ENCODE measurements at places on chromosomes 3 and 15.
A peak's percentile ranks its signal among the peaks of the same experiment; 100 is the strongest.

- no peak for DNase-seq
Measured at GRCh38 chr15:101037090-101037830, 118.1 kb downstream of the LRRK1 start.

GRCh38 chr3:10205451-10206165, 40.9 kb downstream of the IRAK2 start:
- no peak for DNase-seq

DNA sequence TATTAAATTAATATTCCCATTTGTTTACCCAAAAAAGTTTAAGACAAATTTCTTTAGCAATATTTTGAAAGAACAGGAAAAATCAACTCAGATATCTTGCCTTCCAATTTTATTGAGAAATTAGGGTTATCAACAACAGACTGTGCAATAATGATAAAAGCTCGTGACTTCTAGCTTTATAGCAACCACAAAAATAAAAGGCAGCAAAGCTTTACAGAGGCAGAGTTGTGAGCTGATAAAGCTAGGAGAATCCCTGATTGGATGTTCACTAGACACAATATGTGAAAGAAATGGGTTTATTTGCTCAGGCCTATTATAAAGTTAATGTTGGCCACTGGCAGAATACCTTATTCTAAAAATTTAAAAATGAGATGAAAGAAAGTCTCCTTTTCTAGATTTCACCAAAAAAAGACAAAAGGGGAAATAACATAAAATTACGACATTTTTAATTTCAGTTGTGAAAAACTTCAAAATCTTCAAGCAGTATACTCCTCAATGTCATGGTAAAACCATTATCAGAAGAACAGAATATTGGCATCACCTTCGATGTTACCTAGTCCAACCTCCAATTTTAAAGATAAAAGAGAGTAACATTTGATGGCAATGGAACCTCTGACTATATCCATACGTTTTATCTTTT, 2.8 kb downstream of the VPS13C start:
- DNase-seq: no peak

- DNase-seq: no peak
Measured at GRCh38 chr15:60933900-60934885, 294.9 kb downstream of the RORA start.

GRCh38 chr3:159824333-159824732, 164.3 kb upstream of the IL12A start:
- no peak for DNase-seq

DNA sequence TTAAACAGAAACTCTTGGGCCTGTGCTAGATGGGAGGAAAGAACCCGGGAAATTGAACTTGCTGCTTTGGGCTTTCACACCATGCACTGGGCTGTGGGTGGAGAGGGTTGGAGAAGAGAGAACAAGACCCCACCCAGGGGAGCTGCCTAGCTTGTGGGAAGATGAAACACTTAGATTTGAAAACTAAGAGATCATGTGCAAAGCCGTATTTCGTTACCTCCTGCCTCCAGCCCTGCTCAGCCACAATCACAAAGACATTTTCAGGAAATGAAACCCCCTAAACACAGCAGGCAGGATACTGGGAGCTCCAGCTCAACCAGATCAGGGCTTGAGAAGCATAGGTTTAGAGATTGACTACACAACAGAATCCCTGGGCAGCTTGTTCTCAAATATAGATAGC, 183.0 kb upstream of the C2CD4B start:
- DNase-seq: no peak

GRCh38 chr15:77581896-77582569, 50.7 kb downstream of the LINGO1 start:
- no peak for DNase-seq

DNA sequence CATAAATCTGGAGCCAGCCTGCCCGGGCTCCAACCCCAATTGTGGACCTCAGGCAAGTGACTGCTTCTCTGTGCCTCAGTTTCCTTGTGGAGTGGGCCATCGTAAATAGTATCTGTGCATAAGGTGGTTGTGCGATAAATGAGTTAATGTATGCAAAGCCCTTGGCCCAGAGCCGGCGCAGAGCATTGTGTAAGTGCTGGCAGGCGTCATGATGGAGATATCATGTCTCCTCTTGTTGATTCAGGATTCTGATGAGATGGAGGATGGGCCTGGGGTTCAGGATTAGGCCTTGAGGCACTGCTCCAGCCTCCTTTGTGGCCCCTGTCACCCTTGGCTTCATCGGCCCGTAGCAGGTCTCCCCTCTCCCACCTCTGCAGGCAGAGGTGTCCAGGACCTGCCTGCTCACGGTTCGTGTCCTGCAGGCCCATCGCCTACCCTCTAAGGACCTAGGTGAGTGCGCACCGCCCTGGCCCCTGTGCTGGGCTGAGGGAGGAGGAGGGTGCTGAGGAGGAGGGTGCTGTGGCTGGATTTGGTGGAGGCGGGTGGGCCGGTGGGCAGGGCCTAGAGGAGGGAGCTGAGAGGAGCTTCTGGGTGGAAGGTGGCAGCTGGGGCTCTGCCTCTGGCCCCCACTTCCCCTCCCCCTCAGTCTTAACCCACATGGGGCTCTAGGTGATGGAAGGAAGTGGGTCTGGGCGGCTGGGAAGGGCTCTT, 1.3 kb downstream of the PLA2G4B start:
- DNase-seq: no peak

DNA sequence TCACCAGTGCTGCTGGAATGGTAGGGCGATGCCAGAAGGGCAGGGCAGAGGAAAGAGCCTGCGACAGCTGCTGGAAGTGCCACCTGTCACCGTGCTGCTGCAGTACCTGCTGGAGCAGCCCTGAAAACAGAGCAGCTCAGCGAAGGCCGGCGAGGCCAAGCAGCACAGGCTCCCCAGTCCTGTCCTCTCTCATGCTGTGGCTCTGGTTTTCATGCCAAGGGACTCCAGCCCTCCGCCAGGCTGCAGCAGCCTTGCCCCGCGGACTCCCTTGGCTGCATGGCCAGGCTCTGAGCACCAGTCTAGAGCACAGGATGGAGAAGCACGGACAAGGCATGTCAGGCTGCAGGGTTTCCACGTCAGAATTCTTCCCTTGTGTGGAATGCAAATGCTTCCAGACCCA, 43.9 kb downstream of the ADCY5 start:
- no peak for DNase-seq

DNA sequence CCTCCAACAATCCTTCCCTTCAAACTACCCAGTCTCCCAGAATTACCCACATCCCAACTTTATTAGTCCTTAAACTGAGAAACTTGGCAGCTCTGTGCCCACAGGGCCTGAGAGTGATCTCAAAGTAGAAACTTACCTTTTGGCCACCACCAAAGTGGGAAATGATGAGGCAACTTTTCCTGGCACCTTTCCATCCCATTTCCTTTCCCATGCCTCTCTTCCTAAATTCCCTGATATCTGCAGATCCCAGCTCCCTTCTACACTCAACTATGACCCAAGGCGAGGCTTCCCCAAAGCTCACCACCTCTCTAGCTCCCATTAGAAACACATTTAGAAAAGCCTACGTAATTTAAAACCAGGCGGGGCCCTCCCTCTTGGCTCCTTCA, 271.9 kb downstream of the FOXP1 start:
- DNase-seq: no peak

GRCh38 chr15:38920966-38921365, 356.4 kb upstream of the RASGRP1 start:
- DNase-seq: no peak

- peak; percentile 32 for DNase-seq
Measured at GRCh38 chr3:12984023-12984823, 89.0 kb downstream of the IQSEC1 start.

- no peak for DNase-seq
Measured at GRCh38 chr15:68276668-68277067, 877 bp upstream of the FEM1B start.

- DNase-seq: no peak
Measured at GRCh38 chr3:126130981-126131745, 47.2 kb upstream of the SLC41A3 start.

DNA sequence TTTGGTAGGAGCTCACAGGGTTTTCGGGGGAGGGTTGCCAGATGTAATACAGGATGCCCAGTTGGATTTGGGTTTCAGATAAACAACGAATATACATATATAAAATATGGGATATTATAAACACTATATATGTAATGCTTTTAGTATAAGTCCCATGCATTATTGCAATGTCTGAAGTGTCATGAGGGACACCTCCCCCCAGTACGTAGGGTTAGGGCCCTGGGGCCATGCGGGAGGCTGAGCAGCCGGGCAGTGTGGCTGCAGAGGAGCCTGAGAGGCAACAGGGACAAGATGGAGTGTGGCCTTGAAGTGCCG, 148.9 kb downstream of the SMAD6 start:
- DNase-seq: no peak

- DNase-seq: no peak
Measured at GRCh38 chr15:89991312-89991711, 9.8 kb upstream of the ZNF710 start.

DNA sequence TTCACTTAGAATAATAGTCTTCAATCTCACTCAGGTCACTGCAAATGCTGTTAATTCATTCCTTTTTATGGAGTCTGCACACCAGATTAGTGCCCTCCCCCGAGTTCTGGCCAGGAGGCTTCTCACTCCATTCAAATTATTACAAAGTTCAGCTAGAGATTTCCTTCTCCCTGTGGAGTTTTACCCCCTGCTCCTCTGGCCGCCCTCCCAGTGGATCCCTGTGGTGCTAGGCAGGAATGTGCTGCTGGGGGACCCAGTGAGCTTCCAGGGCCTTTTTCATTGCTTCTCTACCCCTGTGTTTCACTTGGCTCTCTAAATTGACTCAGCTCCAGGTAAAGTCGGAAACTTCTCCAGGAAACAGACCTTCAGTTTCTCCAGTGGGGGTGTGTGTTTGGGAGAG, 42.7 kb upstream of the CD200R1L start:
- DNase-seq: no peak

GRCh38 chr3:183449391-183449790, 21.0 kb upstream of the MCF2L2 start:
- DNase-seq: no peak

All from stimulated activated CD8-positive, alpha-beta memory T cell treated with anti-CD3 and anti-CD28 coated beads, Interleukin-15, amount 100 ng/mL, for 4 hours (primary cell).